ENCODE measurements at places on chromosomes 7 and 10.
A peak's percentile ranks its signal among the peaks of the same experiment; 100 is the strongest.

DNA sequence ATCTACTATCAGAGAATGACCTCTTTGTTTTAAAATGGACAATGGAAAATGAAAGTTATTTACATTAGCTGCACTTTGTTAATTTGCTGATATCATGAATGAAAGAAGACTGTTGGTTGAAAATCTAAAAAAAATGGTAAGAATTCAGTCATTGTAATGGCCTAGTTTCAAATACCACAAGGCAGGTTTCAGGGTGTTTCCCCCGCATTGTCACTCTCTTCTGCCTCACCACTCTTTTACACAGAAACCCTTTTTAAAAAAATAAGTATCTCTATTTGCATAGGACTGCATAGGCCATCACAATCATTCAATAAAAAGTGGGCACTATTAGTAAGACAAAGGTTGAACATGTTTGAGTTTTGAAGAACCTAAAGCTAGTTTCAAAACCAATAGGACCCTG is 737.1 kb downstream of the INHBA start:
- no peak for DNase-seq

- DNase-seq = no peak
These were observed 146.7 kb downstream of the WNT2 start for GRCh38 chr7:117176206-117176605.

DNA sequence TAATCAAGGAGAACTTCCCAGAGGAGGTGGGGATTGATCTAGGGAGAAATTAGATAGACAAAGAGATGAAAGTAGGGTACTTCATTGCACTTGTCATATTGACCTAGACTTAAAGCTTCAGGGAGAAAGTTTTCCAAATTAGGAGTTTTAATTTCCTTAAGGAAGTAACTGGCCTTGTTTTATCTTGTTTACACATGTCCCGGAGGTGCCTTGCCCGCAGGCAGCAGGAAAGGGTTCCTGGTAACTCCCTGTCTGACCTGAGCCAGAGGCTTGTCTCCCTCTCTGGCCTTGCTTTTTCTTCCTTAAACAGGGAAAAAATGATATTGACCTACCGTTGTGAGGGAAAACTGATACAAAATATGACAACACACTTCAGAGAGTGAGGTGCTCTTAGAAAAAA is 181.6 kb downstream of the EVX1 start:
- no peak for DNase-seq

- DNase-seq = no peak
These were observed 10.4 kb downstream of the NXPH1 start for GRCh38 chr7:8443576-8444467.

DNA sequence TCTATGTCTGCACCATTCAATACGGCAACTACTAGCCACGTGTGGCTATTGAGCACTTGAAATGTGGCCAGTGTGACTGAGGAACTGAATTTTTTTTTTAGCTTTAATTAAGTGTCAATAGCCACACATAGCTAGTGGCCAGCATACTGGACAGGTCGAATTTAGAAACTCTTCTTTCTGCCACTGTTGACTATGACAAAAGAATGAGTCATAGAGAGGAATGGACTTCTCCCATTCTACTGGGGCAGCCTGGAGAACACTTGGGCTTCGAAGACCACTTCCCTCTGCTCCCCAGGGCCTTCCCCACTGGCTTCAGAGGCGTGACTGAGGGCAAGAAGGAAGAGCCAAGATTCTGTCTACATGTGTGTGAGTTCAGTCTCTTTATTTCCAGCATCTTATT is 137.5 kb downstream of the SNX10 start:
- DNase-seq = no peak

GRCh38 chr10:60433684-60434083 is 44.0 kb upstream of the ANK3 start:
- no peak for DNase-seq

DNA sequence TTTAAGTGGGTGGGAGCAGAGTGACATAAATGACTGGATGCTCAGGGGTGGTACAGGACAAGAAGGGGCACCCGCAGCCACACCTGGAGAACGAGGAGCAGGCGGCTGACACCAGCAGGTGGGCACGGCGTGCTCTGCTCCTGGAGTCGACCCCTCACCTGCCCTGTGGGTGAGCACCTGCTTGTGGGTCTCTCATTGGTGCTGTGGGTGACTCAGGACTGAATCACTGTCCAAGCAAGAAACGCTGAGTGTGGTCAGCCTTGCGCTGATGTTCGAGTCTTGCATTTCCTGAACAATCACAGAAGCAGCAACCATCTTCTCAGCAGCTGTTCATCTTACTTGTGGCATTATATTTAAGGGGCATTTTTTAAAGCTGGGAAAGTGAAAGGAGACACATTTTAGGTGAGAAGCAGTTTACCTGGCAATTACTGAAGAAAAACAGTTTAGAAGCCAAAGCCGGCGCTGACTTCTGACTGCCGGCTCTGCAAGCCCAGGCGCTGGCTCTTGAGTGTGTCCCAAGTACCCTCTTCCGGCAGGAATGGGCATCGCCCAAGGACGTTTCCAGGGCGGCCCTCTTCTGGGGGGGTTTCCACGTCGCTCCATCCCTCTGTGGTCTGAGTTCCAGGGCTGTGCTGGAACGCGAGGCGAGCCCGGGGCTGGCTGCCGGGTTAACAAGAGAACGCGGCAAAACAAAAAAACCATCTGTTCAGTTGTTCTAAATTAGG is 145.2 kb upstream of the PFKP start:
- no peak for DNase-seq

GRCh38 chr10:58731276-58731675 is 218.6 kb downstream of the BICC1 start:
- DNase-seq = no peak

- no peak for DNase-seq
These were observed 76.1 kb downstream of the ZNF277 start for GRCh38 chr7:112282476-112283188.

- no peak for DNase-seq
These were observed 243.7 kb downstream of the INHBA start for GRCh38 chr7:41459183-41459582.

DNA sequence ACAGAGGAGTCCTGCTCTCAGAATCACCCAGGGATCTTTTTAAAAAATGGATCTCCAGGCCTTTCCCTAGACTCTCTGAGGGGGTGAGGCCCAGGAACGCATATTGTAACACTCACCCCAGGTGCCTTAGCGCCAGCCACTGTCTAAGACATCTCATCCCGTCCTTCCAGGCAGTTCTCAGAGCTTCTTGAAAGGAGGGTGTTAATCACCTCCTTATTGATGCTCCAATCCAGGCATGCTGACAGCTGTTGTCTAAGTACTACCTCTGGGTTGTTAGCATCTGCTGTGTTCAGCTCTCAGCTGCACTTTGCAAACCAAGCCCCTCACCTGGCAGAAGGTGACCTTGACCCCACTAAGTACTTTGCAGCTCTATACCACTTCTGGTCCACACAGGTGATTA is 36.0 kb downstream of the KIAA1549 start:
- DNase-seq = no peak

DNA sequence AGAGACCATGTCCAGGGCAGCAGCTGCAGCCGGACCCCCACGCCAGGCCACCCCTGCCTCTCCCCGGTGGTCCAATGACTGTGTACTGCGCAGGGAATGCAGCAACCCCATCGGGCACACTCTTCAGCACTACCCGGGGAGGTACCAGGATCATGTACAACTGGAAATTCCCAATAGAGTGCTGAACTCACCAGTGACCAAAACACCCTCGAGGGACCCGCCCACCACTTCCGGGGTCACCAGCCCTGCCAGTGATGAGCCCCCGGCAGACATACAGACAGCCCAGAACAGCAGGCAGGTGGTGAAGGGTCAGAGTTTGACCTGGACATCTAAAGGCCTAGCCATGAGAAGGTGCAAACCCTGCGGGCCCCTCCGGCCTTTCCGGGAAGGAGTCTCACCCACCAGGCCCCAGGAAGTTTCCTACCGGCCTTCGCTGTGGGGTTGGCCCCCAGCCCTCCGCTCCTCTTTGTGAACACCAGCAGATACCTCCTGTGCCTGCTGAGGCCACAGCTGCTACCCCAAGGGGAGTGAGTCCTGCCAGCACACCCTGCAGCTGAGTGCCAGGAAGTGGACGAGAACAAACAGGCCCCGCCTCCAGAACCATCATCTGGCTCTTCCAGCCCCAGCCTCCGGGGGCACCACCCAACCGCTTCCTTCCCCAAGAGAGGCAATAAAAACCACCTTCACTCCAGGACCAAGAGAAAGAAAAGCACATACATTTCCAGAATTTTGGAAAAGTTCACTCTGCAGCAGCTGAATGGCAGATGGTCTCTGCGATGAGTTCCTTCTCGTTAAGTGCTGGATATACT is 5.0 kb upstream of the ANKRD61 start:
- DNase-seq = peak; percentile 40

- DNase-seq = no peak
These were observed 416.2 kb upstream of the TPK1 start for GRCh38 chr7:145252031-145252430.
